Esophagus squamous epithelium (tissue), 5 donors: ENCODE measurements at places on chromosomes 1 and 21.

DNA sequence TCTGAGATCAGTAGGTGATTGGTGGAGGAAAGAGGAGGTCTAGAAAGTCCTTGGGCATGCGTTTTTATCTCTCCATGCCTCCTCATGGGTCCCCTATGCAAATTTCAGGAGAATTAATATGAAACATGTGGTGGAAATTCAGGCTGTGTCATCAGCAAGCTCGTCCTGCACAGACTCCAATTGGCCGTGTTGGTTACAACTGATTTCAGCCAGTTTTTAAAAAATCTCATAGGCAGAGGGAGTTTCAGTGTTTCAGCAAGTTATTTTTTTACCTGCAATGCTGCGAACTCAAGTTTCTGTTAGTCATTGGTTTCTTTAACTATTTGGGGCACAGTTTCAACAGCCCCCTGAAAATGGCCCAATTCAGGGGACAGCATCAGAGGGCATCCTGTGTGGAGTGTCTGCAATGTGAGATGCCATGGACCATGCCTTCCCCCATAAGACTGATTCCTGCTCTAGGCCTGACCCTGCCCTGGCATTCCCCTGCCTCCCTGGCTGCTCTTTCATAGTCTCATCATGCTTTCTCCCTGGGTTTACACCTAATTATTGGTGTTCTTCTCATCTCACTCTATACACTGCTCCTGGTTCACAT, 59.9 kb downstream of the C1orf198 start:
- no peak for DNase-seq

DNA sequence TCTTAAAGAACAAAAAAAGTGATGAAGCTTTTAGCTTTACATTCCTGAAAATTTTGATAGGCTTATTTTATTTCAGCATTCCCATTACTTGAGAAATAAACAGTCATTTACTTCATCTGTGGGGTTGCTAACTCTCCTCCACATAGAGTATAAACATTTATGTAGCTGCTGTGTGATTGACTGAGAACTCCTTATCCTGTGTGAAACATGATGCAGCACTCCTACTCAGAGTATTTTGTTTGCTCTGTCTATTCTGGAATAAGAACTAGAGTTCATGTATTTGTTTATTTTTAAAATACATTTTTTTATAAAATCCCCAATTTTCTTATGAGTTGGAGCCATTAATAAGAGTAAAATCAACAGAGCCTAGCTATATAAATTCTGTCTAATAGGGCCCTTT, 318.7 kb upstream of the SPAG17 start:
- no peak for DNase-seq

GRCh38 chr1:60886793-60887331, 195.5 kb upstream of the NFIA start:
- no peak for DNase-seq

GRCh38 chr1:185926588-185926987, 192.4 kb downstream of the HMCN1 start:
- DNase-seq, result no peak

DNA sequence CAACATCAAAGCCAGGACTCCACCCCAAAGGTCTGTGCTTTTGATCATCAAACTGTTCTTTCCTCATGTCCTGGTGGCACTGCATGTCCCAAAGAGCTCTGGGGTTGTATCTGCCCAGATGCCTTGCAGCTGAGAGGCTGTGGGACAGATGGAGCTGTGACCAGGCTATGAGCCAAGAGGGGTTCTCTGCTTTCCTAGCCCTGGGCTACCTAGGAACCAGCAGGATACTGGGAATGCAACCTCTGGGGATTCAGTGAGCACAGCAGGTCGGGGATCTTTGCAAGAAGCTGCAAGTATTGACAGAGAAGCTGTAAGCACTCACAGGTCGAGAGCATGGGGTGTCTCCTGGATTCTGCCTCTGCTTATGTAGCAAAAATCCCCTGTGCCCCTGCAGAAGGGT, 186.6 kb downstream of the GRIK3 start:
- no peak for DNase-seq

- no peak for DNase-seq
Observed at GRCh38 chr1:64229307-64229706, 25.9 kb downstream of the UBE2U start.

DNA sequence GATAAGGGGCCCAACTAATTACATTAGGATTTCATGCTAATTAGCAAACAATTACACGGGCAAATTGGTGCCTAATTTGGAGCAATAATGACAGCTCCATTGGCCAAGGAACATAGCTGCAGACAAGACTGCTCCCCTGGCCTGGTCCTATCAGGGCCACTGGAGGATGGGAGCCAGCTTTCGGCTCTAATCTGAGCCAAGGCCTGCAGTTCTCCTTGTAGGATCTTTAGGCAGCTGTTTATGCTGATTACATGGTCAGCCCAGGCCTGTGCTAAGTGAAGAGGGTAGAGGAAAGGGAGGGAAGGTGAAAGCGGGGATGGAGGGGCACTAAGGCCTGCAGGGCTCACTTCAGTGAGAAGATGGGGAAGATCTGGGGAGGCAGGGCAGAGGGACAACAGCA, 12.4 kb upstream of the ADGRB2 start:
- no peak for DNase-seq

DNA sequence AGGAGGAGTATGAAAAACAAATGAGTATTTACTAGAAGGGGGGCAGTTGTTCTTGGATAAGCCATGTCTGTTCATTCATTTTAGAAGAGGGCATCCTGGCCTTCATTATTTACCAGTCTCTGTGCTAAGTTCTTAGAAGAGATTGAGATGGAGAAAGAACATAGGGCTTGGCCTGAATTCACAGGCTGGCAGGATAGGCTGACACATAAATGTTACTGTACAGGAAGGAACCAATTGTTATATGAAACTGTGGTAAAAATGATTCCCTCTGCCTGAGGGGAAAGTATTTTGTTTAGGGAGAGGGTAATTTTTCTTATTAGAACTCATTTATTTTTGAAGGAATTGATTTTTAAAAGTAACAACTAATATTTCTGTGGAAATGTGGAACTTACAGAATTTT, 99.5 kb downstream of the MAN1A2 start:
- DNase-seq, result no peak

- no peak for DNase-seq
Observed at GRCh38 chr1:214678386-214678785, 75.4 kb downstream of the CENPF start.

DNA sequence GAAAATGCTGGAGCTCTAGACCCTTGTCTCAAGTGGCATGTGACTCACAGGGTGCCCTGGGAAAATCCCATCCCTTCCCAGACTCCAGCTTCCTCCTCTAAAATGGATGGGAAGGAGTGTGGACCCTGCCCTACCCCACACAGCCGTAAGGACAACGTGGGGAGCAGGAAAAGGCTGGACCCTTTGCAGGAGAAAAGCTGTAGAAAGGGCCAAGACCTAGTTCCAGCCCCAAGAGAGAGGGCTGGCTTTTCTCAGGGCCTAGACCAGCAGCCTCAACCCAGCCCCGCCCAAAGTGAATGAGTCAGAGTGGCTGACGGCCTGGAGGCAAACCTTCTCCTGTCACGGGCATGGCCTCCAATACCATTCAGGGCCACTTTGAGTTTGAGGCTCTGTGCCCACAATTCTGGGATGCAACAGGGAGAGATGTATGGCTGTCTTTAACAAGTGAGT, 1.1 kb downstream of the LAMB3 start:
- no peak for DNase-seq

GRCh38 chr1:66271904-66272254, 262.1 kb upstream of the SGIP1 start:
- no peak for DNase-seq

DNA sequence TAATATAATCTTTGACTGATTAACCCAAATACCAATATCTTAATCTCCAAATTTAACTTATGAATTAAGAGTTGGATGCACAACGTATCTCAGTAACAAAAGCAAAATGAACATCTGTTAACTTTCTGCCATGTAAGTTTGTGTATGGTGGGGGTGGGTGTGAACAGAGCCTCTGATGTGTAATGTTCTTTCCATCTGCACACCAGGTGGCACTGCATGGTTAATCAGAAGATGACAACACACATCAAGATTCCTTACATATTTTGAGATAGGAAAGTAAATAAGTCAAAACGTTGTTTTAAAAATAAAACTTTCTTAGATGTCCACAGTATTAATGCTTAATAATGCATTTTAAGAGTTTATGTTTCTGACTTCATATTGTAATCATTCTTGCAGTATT, 251.9 kb downstream of the DPYD start:
- no peak for DNase-seq

- no peak for DNase-seq
Observed at GRCh38 chr1:88039240-88039639, 644.8 kb upstream of the PKN2 start.

DNA sequence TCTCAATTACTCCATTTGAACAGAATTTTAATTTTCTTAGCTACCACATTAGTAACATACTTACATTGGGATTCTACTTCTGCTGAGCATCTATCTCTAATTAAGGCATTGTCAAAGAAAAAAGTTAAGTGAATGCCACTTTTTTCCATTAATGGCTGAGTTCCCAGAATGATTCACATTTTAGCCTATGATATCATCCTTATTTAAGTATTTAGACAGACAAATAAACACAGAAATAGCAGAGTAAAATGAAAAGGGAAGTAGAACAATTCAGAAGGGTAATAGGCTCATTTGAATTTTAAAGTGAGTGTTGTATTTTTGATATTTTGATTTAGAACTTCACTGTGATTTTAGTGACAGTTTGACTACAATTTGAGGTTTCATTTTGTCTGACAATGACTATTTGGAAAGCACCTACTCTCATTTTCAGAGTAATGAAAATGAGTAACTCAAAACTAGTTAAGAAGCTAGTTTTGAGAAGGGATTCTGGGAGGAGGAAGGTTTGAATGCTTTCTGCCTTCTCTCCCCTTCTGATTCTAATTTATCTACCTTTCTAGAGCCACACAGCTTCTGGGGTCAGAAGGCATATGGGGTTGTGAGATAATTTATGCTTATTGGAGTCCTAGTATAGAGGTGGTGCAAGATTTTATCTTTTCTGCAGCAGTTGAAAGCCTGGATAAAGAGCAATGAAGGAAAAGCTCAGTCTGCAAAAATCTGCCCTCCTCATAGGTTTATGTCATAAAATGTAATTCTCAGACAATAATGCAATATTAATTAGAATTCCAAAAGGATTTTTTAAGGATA, 15.5 kb downstream of the LYPLAL1 start:
- DNase-seq, result no peak

GRCh38 chr1:202189001-202189790, 4.4 kb upstream of the LGR6 start:
- DNase-seq, result no peak

GRCh38 chr1:207181847-207182246, 77.8 kb downstream of the C4BPA start:
- DNase-seq, result no peak

GRCh38 chr1:16387201-16388188, 20.5 kb downstream of the SZRD1 start:
- no peak for DNase-seq

DNA sequence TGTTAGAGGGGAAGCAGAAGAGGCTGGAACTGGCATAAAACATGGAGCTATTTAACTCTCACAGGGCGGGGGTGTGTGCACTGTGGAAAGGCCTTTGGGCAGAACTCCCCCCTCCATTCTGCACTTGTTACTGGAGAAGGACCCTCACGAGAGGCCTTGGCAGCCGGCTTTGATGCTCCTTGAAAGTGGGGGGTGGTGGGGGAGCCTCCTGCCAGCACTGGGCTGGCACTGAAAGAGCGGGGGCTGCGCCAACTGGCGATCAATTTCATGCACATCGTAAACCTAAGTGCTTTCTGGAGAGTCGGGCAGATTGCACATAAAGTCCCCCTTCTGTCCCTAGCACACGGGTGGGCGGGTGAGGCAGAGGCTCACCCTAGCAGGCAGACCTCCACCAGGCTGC, 28.9 kb downstream of the FOXO6 start:
- no peak for DNase-seq

DNA sequence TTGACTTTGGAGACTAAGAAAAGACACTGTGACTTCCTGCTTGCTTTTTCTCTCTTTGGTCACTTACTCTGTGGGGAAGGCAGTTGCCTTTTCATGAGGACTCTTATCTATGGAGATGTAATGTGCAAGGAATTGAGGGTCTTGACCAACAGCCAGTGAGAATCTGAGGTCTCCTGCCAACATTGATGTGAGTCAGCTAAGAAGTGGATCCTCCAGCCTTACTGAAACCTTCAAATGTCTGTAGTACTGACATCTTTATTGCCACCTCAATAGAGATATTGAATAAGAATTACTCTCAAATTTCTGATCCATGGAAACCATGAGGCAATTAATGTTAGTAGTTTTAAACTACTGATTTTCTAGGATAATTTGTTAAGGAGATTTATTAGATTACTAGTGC, 598.4 kb downstream of the ADGRL2 start:
- DNase-seq, result no peak

- DNase-seq, result no peak
Observed at GRCh38 chr1:233675446-233675845, 61.5 kb downstream of the KCNK1 start.

- DNase-seq, result no peak
Observed at GRCh38 chr1:172293429-172293828, 127.1 kb upstream of the C1orf105 start.

DNA sequence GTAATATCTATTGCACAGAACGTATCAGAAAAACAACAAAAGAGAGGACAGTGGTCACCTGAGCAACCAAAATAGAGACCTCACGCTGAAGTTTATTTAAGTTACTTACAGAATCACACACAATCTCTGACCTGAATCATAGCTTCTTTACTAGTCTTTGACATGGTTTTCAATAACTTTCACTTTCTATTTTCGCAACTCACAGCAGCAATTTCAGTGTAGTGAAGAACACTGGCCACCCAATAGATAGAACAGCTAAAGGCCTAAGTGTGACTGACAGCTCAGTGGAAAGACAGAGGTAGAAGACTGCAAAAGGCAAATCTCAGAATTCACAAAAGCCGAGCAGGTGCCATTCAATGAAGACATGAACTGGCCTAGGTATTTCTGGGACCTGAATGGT, 435.6 kb upstream of the CHRM3 start:
- DNase-seq, result no peak

DNA sequence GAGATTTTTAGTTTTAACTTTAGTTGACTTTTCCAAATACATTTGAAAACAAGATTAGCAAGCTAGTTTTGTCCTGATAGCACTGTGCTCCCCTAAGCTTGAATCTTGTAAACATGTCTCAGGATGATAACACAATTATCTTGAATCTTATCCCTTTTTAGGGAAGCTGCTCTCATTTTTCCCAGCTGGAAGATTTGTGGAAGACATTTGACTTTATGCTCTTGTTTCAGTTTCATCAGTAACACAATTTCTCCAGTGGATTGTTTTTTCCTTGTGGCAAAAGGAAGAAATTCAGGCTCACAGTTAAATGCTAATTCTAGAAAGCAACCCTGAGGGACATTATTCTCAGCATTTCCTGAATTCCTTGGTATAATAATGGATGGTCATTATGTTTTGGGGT, 88.8 kb downstream of the CDC7 start:
- no peak for DNase-seq

GRCh38 chr1:110945626-110946025, 18.1 kb downstream of the LRIF1 start:
- no peak for DNase-seq

GRCh38 chr1:228735871-228736586, 750 bp downstream of the RHOU start:
- DNase-seq, result no peak

- DNase-seq, result no peak
Observed at GRCh38 chr1:29290414-29290985, 54.2 kb downstream of the PTPRU start.

GRCh38 chr1:96331596-96331995, 390.0 kb upstream of the PTBP2 start:
- no peak for DNase-seq
